ENCODE measurements at places on chromosomes 12 and 14.

GRCh38 chr12:15688838-15689625 is 100.2 kb downstream of the EPS8 start:
- DNase-seq = no peak

DNA sequence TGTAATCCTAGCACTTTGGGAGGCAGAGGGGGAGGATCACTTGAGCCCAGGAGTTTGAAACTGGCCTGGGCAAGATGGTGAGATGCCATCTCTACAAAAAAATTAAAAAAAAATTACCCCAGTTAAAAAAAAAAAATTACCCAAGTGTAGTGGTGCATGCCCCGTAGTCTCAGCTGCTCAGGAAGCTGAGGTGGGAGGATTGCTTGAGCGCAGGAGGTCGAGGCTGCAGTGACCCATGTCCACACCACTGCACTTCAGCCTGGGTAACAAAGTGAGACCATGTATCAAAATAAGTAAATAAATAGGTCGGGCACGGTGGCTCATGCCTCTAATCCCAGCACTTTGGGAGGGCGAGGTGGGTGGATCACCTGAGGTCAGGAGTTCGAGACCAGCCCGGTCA is 128.8 kb downstream of the VRK1 start:
- no peak for DNase-seq

DNA sequence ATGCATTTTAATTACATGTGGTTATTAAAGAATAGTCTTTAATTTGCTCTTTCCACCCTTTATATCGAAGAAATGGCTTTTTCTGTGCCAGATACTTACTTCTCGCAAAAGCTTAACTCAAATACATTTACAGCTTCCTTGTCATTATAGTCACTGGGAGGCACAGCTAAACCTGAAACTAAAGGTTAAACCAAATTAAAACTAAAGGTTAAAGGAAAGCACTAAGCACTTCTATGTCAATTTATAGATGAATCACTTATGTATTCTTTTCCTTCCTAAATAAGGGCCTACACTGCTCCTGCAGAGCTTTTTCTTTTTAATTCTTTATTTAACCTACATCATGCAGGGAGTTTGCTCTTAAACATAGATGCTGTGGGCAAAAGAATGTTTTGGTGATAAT is 9.1 kb downstream of the C14orf93 start:
- DNase-seq = no peak

GRCh38 chr14:96162741-96163140 is 41.9 kb upstream of the BDKRB2 start:
- DNase-seq = no peak

- no peak for DNase-seq
These were observed 5.2 kb downstream of the KRT84 start for GRCh38 chr12:52380271-52380694.

- no peak for DNase-seq
These were observed 10.5 kb downstream of the MTRFR start for GRCh38 chr12:123243671-123244262.

GRCh38 chr14:65961004-65961403 is 525.2 kb upstream of the CCDC196 start:
- no peak for DNase-seq

GRCh38 chr14:69671365-69672030 is 60.1 kb downstream of the SUSD6 start:
- no peak for DNase-seq

- no peak for DNase-seq
These were observed 13.1 kb downstream of the KRT83 start for GRCh38 chr12:52307836-52308805.

DNA sequence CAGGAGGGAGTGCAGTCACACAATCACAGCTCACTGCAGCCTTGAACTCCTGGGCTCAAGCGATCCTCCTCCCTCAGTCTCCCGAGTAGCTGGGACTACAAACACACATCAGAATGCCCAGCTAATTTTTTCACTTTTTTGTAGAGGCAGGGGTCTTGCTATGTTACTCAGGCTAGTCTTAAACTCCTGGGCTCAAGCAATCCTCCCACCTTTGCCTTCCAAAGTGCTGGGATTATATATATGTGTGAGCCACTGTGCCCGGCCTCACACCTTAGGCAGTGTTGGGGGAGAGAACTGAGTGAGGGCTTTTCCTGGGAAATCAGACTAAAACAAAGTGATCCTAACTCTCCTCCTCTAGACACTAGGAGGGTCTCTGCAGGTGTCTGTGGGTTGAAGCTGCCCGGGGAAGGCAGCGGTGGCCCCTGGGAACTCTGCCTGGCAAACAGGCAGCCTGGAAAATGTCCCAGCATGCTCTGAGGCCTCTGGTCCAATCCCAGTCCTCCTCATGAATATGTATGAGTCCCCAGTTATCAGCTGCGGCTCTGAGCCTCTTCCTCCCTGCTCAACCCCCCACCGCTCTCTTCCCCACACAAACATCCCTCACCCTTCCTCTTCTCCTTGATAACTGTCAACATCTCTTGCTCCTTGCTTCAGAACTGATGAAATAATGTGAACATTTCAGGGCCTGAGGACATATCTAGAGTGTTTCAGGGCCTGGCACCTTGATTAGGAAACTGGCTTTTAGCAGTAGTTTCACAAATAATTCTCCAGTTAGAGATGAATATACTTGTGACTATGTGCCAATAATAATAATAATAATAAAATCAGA is 7.9 kb upstream of the NAA25 start:
- DNase-seq = no peak

GRCh38 chr12:3132636-3133404 is 55.6 kb downstream of the TSPAN9 start:
- DNase-seq = no peak

DNA sequence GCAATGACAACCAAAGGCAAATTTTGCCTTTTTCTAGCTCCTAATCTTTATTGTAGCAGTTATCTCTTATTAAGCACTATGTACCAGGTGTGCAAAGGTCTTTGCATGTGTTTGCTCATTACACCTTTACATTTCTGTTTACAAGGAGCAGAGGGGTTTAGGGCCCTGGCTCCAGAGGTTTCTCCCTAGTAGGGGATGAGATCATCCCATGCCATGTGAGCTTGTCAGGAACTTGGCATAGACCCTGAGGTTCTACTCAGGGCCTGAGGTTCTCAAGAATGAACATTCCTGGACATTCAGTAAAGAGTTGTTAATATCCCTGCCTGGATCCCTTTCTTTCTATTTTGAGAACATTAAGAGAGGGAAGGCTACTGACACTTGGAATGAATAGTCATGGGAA is 292.0 kb downstream of the RPAP3 start:
- no peak for DNase-seq

- DNase-seq = no peak
These were observed 100.9 kb upstream of the CPNE8 start for GRCh38 chr12:39006286-39006685.

GRCh38 chr14:68644101-68644500 is 148.8 kb downstream of the ZFP36L1 start:
- no peak for DNase-seq

DNA sequence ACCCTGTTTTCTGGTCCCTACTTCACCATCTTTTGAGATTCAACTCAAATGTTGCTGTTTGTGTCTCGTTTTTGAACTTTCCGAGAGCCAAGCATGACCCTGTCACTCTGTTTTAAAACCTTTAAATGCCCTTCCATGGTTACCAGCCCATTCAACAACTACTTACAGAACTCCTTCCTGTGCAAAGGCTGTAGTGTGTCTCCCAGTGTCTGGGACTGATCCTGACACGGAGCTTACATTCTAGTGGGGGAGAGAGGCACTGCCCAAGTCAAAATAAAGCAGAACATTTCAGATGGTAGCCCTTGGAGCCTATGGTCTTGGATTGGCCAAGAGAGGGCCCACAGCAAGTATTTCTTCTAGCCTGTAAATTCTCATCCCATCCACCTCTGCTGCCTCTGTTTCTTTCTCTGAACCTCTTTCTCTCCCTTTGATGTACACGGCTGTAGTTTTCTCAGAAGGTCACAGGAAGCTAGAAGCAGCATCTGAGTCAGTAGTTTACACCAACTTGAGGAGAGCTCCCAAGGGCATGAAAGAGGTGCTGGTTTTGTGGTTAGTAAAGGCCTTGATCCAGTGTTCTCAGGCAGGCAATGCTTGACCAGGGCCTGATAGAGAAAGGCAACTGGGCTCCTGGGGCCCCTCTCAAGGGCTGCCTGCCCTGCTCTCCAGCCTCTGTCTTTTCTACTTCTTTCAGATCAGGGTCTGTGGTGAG is 42.3 kb upstream of the SLC24A4 start:
- no peak for DNase-seq

DNA sequence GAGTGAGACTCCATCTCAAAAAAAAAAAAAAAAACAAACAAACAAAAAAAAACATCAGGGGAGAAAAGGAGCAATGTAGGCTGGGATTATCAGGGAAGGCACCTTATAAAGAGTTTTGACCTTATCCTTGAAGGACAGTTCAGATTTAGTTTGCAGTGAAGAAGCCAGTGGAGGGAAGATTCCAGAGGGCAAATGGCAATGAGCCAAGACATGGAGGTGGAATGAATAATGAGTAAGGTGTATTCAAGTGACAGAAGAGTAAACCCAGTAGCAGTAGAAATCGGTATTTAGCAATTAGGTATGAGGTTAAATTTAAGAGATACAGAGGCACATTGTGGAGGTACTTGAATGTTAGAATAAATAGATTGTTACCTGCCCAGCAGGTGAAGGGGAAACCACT is 2.2 kb upstream of the DUSP16 start:
- DNase-seq = no peak

GRCh38 chr14:99260587-99261551 is 11.1 kb downstream of the BCL11B start:
- DNase-seq = no peak

- DNase-seq = no peak
These were observed 80.8 kb upstream of the TTC7B start for GRCh38 chr14:90897022-90897421.

DNA sequence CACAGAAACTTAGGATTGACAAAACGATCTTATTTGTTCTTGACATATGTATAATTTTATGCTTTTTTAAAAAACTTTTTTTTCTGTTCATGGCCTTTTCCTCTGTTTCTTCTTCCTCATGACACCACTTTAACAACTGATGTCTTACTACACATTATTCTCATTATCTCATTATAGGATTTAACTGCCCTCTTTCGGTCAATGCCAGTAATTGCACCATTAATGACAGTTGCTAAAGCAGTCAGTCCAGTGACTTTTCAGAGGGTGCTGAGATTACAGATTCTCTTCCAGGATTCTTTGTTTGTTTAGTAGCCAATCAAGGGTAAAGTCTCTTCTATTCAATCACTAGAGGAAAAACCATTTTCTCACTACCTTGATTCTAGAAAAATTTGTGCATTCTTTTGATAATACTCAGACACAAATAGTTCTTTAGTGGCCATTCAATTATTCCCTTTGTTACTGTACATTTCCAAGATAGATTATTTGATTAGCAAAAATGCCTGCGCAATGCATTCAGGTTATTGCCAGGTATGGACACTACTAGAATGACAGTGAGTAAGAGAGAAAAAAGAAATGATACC is 50.1 kb downstream of the KLRG1 start:
- DNase-seq = no peak

- DNase-seq = no peak
These were observed 420 bp upstream of the PPP1R1A start for GRCh38 chr12:54588890-54589267.

DNA sequence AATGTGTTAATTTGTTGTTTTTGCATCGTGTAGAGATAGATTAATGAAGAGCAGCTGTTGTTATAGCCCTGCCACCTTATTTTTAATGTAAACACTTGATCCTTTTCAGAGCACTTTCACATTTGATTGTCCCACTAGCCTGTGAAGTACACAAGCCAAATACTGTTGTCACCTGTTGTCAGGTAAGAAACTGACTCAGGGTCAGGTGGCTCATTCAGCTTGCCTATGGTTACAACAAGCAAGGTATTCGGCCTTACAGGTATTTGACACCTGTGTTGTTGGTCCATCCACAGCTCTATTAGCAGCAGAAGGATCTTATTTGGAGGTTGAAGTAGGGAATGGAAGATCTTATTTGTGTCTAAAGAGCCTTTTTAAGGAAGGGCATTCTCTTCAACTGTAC is 108.9 kb downstream of the GPR135 start:
- no peak for DNase-seq

DNA sequence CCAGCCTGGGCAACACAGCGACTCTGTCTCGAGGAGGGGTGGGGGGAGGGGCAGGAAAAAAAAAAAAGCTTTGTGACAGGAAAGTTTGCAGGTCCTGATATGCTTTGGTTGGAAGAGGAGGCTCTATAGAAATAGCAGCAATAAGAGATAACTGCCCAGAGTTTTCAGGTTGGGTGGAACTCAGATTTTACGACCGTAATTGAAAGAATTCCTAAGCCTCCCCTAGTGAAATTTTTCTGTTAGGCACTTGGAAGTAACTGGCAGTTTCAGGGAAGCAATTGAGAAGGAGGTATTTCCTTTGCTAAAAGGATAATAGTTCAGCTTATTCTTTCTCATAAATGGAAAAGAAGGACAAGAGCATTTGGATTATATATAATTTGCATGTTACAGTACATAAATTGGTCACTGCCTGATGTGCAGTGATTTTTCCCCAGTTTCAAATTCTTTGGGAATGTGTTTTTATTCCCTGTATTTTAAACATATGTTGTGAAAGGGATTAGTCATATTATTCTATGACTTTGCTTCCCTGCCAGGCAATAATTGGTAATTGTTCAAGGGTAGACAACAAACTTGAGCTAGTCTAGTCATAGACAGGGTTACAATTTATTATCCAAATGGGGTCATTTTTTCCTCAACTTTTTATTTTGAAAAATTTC is 452.8 kb downstream of the AEBP2 start:
- no peak for DNase-seq

DNA sequence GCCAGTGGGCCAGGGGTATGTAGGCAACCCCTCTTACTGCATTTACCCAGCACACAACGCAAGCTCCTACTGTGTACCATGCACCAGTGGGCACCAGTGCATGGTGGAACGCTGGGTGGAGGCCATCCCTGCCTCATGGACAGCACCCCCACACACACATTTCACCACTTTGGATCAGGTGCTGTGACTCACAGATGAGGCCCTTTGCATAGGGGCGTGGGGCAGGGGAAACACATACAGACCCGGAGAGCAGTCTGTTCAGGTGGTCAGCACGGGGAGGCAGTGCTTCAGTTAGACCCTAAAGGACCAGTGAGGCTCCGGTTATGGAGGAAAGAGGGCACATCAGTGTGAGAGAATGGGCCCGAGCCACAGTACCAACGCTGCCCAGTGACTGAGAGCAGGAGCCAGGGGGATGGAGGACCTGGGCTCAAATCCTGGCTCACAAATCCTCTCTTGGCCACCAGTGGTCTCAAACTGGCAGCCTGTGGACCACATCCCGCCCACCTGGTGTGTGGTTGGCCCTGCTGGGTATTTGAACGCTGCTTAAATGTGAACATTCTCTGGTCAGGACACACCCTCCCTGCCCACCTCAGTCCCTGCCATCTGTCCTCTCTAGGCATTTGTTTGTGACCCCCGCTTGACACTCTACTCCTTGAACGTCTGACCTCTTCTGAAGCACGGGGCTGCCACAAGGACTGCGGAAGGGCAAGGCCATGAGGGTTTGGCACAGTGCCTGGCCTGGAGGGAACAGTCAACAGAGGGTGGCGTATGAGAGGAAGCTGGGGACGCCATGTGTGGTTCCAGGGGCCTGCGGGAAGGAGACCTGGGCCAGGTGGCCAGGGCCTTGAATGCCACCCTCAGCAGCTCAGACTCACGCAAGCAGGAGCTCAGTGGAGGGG is 46.7 kb downstream of the FAM222A start:
- DNase-seq = no peak
